ENCODE measurements at places on chromosomes 2 and 18.

GRCh38 chr2:3100386-3100785, 277.2 kb downstream of the EIPR1 start:
- DNase-seq = no peak

DNA sequence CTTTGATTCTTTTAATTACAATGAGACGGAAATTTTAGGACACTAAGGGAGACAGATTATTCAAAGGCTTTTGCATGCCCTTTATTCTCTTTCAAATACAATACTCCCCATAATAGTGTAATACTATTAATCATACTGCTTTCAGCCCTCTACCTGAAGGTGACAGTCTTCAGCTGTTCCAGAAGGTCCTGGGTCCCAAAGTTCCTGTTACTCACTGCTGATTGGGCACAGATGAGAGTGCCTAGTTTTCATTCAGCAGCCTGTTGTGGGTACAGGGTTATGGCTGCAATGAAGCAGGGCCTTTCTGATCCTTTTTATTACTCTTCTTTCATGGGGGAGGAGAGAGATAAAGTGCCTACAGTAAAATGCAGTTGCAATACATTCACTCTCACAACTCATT, 80.2 kb downstream of the NUP35 start:
- no peak for DNase-seq

- no peak for DNase-seq
Observed at GRCh38 chr2:205811387-205811786, 129.1 kb downstream of the NRP2 start.

- no peak for DNase-seq
Observed at GRCh38 chr2:156311976-156312375, 20.5 kb downstream of the NR4A2 start.

DNA sequence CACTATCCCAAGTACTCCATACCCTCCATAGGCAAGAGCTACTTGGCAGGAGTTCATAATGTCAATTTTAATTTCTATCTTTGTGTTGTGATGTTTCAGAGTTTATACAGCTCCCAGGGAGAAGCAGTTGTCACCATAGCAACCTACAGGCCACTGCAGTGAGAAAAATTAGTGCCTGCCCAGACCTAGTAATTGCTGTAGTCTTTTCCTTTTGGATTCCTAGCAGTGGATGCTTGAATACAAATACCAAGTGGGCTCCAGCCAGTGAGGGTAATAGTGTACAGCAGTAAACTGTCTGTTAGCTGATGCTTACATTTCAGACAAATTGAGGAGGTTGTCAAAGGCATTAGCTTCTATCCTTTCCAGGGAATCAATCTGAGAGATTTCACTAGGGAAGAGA, 26.7 kb downstream of the LHCGR start:
- DNase-seq = no peak

DNA sequence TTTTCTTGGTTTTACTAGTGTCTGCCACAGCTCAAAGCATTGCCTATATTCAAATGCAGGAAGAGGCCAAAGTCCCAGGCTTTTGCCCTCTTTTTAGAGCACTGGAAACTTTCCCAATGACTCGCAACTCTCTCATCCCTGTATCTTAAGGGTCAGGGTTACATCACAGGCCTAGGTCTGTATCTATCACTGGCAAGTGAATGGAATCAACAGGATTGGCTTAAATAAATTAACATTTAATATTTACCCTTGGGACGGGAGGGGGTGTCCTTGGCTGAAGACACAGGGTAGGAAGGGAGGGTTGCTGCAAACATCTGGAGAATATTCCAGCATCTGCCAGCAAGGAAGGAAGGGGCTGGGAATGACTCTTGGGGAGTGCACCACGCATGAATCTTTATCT, 242.6 kb downstream of the SLC4A3 start:
- no peak for DNase-seq

DNA sequence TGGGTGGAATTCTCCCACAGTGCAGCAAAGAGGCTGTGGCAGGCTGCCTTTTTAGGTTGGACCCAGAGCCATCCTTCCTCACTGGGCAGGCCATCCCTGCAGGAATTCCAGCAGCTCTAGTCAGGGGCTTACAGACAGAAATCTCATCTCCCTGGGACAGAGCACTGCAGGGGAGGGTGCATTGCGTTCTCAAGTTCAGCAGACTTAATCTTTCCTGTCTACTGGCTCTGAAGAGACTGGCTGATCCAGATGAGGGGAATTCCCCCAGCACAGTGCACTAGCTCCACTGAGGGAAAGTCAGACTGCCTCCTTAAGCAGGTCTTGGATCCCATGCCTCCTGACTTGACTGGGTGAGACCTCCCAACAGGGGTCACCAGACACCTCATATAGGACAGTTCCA, 899.7 kb upstream of the VRK2 start:
- no peak for DNase-seq

GRCh38 chr18:7941533-7941932, 374.4 kb downstream of the PTPRM start:
- peak; percentile 89 for DNase-seq

DNA sequence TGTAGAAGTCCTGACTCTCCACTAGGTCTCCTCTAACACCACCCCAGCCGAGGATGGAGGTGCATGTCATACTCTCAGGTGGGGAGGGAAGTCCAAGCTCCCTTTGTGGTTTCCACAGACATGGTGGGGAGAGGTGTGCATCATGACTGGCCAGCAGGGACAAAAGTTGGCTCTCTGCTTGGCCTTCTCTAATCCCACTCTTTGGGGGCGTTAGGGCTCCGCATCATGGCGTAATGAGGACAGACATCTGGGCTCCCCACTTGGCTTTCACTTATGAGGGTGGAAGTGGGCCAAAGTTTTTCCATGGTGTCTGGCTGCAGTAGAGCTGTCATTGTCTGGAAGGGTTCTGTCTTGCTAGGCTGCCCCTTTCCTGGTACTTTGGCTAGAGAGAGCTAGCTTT, 80.7 kb upstream of the DAPL1 start:
- no peak for DNase-seq

Data from HT-29 (cell line).